Islet precursor cell (in vitro differentiated cells): ENCODE measurements at places on chromosomes 5 and 9.
A peak's percentile ranks its signal among the peaks of the same experiment; 100 is the strongest.

GRCh38 chr5:91848453-91848852 lies 465.3 kb upstream of the ARRDC3 start:
- peak; percentile 62 for DNase-seq

- no peak for DNase-seq
Observed at GRCh38 chr9:4799033-4799430, 6.3 kb downstream of the RCL1 start.

- no peak for DNase-seq
Observed at GRCh38 chr9:12698266-12698665, 5.1 kb downstream of the TYRP1 start.

- no peak for DNase-seq
Observed at GRCh38 chr5:41277476-41278245, 64.3 kb upstream of the C6 start.

GRCh38 chr9:107323836-107324585 lies 40.9 kb downstream of the RAD23B start:
- DNase-seq: no peak

- no peak for DNase-seq
Observed at GRCh38 chr9:73219985-73220626, 68.4 kb downstream of the ANXA1 start.

DNA sequence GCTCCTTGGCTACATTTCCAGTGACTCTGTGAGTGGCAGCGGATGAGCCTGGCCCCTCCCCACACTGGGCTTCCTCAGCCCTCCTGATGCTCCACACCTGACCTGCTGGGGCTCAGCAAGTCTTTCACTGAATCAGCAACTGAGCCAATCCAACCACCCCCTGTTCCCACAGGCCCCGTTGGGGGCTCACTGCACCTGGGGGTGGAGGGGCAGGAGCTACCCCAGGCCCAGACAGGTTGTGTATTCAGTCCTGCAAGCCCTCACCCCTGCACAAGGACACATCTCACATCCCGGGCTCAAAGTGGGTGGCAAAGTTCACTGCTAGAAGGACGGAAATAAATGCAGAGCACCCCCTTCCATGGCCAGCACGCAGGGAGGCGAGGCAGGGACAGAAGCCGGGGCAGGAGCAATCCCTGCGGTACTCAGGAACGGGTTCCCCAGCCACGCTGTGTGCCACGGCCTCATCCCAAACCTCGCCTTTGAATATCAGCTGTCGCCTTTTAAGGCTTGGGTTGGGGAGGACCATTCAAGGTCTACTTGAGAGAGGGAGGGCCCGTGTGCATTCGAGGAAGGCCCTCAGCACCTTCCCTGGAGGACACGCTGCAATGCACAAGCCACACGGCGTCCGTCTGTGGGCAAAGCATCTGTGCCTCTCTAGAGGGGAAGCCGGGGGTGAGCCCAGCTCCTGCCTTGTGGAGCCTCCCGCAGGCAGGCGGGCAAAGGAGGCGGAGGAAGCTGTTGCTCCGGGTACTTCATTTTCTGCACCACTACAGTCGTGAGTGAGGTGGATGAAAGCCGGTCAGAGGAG lies 75.0 kb upstream of the SARDH start:
- DNase-seq: no peak
